ENCODE measurements at places on chromosomes 2 and 18.

- DNase-seq, result peak; percentile 44
Measured at GRCh38 chr2:20447437-20448245, 767 bp downstream of the RHOB start.

GRCh38 chr18:2826581-2826980, 20.2 kb upstream of the EMILIN2 start:
- DNase-seq, result no peak

DNA sequence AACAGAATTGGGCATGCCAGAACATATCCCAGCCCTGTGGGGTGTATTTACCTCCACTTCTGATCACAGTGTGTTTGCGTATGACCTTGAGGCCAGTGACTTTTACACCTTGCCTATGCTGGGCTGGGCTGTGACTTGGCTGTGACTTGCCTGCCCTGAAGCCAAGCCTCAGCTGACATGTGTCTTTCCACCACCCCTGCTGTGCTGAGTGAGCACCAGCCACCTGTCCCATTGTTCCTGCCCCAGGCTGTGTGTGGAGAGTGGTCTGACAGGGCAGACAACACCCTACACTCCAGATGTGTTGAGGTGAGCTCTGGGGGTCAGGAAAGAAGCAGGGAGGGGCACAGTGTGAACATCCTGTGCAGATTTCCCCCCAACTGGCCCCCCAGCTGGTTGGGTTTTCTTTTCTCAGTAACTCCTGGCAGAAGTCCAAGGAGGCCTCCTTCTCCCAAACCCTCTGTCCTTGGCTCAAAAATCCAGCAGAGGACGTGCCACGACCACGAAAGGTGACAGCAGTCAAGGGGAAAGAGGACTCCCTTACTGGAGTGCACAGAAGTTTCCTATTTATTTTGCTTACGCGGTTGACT, 5.1 kb upstream of the STEAP3 start:
- DNase-seq, result no peak

DNA sequence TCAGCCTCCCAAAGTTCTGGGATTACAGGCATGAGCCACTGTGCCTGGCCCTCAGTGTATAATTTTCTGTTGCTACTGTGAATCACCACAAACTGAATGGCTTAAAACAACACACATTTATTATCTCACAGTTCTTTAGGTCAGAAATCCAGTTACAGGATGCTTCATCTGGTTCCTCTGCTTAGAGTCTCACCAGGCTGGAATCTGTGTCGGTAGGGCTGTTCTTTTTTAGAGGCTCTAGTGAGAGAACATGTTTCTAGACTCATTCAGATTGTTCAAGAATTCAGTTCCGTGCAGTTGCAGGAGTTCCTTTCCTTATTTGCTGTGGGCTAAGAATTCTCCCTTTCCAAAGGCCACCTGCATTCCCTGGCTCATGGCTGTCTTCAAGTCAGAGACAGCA, 22.2 kb downstream of the CCDC121 start:
- DNase-seq, result no peak

- no peak for DNase-seq
Measured at GRCh38 chr2:231642631-231643494, 50.2 kb downstream of the TEX44 start.

DNA sequence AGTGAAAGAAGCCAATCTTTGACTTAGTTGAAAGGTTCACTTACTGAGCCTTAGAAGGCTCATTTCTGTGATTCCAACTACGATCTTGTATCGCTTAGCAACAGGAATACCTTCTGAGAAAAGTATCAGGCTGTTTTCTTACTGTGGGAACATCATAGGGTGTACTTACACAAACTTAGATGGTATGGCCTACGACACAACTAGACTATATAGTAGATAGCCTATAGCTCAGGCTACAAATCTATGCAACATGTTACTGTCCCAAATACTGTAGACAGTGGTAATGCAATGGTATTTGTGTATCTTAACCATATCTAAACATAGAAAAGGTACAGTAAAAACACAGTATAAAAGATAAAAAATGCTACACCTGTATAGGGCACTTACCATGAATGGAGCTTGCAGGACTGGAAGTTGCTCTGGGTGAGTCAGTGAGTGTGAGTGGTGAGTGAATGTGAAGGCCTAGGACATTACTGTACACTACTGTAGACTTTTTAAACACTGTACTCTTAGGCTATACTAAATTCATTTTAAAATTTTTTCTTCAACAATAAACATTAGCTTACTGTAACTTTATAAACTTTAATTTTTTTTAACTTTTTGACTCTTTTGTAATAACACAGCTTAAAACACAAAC, 148.8 kb upstream of the STON1 start:
- no peak for DNase-seq

- peak; percentile 29 for DNase-seq
Measured at GRCh38 chr2:9206991-9207640, 504 bp downstream of the ASAP2 start.

DNA sequence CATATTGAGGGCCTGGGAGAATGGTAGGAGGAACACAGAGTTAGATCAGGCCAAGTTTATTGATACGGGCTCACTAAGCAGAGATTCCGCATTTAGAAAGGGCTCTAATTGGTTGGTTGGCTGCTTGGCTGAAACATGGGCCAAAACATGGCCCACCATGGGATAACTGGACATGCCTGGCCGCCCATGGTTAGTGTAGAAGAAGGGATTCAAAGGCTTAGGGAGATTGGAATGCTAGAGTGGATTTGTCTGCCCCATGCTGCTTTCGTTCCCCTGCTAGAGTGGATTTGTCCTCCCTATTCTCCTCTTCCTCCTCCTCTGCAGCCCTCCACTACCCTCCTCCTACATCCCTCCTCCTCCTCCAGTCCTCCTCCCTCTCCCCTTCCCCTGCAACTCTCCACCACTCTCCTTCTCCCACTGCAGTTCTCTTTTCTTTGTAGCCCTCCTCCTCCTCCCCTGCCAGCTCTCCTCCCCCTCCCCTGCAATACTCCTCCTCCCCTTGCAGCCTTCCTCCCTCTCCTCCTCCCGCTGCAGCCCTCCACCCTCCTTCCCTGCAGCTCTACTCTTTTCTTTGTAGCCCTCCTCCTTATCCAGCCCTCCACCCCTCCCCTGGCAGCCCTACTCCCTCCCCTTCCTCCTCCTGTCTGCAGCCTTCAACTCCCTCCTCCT, 17.2 kb downstream of the BOK start:
- DNase-seq, result no peak

- DNase-seq, result no peak
Measured at GRCh38 chr2:20976527-20976926, 67.3 kb downstream of the APOB start.

- no peak for DNase-seq
Measured at GRCh38 chr2:3624059-3624794, 29.3 kb downstream of the COLEC11 start.

DNA sequence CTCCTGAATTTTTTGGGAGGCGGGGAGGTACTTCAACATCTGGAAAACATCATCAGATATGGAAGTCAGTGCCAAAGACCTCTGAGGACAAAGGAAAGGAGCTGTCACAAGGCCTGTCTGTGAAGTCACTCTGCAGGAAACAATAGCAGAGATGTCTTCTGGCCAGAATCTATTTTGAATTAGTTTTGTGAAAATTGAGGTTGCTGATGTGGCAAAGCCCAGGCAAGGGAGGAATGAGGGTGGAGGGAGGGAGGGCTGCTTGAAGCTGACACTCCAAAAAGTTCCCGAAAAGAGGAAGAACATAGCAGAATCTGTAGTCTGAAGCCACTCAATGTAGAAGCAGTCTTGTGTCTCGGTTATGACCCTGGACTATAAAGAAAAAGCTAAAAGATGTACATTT, 151.1 kb upstream of the LHCGR start:
- DNase-seq, result no peak

- no peak for DNase-seq
Measured at GRCh38 chr2:23602116-23602515, 217.1 kb downstream of the KLHL29 start.

DNA sequence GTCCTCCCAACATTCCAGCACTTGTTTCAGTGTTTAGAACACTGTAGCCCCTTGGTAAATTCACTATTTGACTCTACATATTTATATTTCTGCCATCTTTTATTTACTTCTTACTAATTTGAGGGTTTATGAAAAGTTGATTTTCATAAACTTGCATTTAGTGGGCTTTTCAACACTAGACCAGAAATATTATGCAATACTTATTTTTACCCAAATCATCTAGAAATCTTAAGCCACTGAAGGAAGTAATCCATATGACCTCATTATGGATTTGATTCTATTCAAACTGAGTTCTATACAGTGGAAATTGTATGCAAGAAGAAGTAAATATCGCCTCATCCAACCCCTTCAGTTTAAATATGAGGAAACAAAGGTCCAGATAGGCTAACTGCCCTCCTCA, 92.6 kb upstream of the VRK2 start:
- no peak for DNase-seq

- DNase-seq, result peak; percentile 20
Measured at GRCh38 chr2:95346738-95347671, 49.9 kb downstream of the KCNIP3 start.

DNA sequence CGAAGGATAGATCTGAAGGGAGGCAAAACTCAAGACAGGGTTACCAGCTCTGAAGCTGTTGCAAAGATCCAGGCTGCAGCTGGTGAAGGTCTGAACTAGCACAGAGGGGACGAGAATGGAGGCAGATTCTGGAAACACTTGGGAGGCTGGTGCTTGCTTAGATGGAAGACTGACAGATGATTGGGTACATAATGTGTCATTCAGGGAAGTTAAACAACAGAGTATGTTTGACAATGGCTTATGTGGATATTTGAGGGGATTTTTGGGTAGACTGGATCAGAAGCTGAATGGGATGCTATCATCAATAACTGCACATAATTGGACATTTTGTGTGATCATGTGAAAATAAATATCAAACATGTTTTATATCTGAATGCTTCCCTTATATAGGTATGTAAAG, 2.3 kb upstream of the ZNF396 start:
- no peak for DNase-seq

- peak; percentile 20 for DNase-seq
Measured at GRCh38 chr2:132670496-132671150, 618 bp upstream of the LYPD1 start.

- DNase-seq, result no peak
Measured at GRCh38 chr2:175156534-175156933, 11.5 kb downstream of the ATF2 start.

DNA sequence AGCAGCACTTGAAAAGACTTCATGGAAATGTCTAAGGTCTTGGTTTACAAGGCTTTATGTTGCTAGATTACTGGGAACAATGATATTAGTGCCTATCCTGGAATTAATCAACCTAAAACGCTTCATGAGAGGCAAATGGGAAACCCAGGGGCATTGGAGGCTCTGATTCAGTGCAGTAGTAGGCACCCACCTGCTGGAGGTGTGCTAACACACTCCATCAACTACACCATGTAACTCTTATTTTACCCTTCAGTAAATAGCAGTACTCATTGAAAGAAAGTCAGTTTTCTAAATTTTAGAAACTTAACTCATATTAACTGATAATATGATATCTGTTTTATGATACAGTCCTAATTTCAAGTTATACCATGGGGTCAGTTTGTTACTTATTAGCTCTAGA, 17.4 kb upstream of the HNRNPA3 start:
- no peak for DNase-seq

DNA sequence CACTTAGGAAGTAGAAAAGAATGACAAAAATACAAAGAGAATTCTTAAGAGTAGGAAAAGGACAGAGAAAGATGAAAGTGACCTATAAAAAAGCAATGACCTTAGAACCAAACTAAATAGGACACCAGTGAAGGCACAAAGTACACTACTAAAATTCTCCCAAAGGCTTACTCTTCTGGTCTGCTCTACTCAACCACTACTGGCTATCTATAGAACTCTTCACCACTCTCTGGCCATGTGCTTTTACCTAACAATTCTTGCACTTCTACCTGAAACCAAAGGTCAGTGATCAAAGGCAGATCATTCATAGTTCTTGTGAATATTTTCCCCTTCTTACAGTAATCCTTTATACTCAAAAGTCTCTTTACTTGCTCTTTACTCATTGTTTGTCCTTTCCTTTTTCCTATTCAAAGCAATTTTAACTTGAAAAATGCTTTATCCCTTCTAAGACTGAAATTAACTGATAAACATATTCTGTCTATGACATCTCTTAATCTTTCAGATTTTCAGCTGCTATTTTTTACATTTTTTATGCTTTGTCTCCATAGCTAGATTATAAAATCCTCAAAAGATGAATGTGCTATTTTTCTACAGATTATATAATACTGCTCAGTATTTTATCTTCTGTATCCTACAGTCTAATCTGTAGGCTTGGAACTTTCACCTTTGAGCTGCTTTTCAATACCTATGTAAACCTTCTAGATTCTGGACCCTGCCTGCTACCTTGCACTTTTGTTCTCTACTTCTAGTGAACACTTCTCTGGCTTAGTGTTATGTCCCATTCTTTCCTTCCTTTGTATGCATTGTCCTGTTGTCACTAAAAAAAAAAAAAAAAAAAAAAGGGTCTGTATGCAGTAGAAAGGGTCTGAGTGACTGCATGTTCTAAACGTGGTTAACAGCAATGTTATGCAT, 64.6 kb downstream of the NCKAP1 start:
- no peak for DNase-seq

GRCh38 chr2:145957929-145958328, 1438.0 kb upstream of the ZEB2 start:
- DNase-seq, result no peak

DNA sequence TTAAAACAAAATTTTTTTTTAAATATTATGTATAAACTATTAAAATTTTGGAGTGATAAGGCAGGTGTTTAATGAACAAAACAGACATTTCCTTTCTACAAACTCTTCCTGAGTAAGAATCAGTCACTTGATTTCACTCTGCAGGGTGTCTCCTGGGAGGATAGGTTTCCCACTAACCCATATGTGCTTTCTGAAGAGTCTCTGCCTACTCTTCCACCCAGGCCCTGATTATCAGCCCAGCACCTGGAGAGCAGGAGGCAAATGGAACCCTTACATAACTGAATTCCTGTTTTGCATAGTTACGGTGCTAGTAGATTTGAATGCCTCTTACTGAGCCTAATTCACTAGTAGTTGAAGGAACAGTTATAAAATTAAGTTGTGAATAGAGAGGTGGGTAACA, 1718.6 kb downstream of the SUCLG1 start:
- DNase-seq, result no peak

- no peak for DNase-seq
Measured at GRCh38 chr2:181959508-181959907, 26.1 kb upstream of the PPP1R1C start.

- no peak for DNase-seq
Measured at GRCh38 chr2:224894356-224894755, 147.9 kb downstream of the DOCK10 start.

DNA sequence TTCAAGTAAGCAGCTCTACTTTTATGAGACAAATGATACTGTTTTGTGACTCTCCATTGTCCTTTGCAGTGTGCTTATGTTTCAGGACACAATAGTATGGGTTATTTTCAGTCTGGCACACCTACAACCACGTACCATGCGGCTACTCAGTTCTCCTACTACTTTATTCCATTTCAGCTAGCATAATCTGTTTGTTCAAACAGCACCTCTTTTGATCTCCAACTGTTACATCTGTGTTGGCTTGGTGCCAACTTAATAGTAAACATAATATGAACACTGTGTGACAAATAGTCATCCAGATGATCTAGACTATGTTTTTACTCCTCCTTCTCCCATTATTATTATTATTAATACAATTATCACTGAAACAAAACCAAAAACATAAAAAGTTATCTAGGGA, 40.5 kb downstream of the MYO3B start:
- no peak for DNase-seq

GRCh38 chr2:102637358-102637757, 18.0 kb downstream of the SLC9A2 start:
- no peak for DNase-seq
